Endothelial cell of umbilical vein (primary cell): ENCODE measurements at places on chromosomes 12 and 14. TPM values are rescaled to one million over a fixed set of nuclear protein-coding genes. Genes with fewer than 3 reads are reported as not detected.
A peak's percentile ranks its signal among the peaks of the same experiment; 100 is the strongest.

GRCh38 chr12:34205401-34205800, 183.1 kb downstream of the ALG10 start:
- no peaks in the 10 kb centered on the region for H3K4me1 ChIP-seq
- no peaks in the 10 kb centered on the region for H3K36me3 ChIP-seq
- no peak for DNase-seq

Gene DLGAP5
- polyA plus RNA-seq = 5.4 and 8.3 TPM in 2 replicates

GRCh38 chr14:101276309-101277091, 284.8 kb upstream of the DIO3 start:
- H3K27ac ChIP-seq = no peak overlapping the region
- H3K4me1 ChIP-seq = peaks cover 9% of the 10 kb centered on the region
- no peaks in the 10 kb centered on the region for H3K27me3 ChIP-seq
- DNase-seq = peak; percentile 36

DNA sequence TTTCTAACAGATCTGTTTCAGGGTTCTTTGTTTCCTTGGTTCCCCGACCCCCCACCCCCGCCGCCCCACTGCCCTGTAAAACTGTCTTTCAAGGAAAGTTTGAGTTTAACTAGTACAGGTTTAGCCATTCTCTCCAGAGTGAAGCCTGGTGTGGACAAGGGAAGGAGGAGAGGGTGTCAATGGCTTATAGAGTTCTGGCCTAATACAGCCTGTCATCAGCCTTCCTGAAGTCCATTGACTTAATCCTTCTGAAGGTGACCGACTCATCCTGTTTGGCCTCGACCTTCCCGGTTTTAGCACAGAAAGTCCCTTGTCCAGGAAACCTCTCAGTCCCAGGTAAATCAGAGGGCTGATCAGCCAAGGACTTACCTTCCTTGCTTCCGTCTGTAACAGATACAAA, 11.0 kb upstream of the P2RX4 start:
- DNase-seq = no peak
- H3K4me3 ChIP-seq = no peak overlapping the region
- no peak overlapping the region for H3K27ac ChIP-seq
- H3K4me1 ChIP-seq = peaks cover 14% of the 10 kb centered on the region
- no peaks in the 10 kb centered on the region for H3K36me3 ChIP-seq

GRCh38 chr12:79920421-79921238, 14.3 kb downstream of the PPP1R12A start:
- no peaks in the 10 kb centered on the region for H3K27me3 ChIP-seq
- H3K4me1 ChIP-seq = no peaks in the 10 kb centered on the region
- no peak overlapping the region for H3K27ac ChIP-seq
- no peaks in the 10 kb centered on the region for H3K36me3 ChIP-seq
- DNase-seq = no peak
- H3K4me3 ChIP-seq = no peak overlapping the region

GRCh38 chr14:98949481-98950135, 322.4 kb downstream of the BCL11B start:
- no peaks in the 10 kb centered on the region for H3K36me3 ChIP-seq
- no peak overlapping the region for H3K27ac ChIP-seq
- H3K27me3 ChIP-seq = no peaks in the 10 kb centered on the region
- no peaks in the 10 kb centered on the region for H3K4me1 ChIP-seq
- no peak for DNase-seq
- no peak overlapping the region for H3K4me3 ChIP-seq

Gene PZP
- 0.72 and 0.73 TPM in 2 replicates for polyA plus RNA-seq

DNA sequence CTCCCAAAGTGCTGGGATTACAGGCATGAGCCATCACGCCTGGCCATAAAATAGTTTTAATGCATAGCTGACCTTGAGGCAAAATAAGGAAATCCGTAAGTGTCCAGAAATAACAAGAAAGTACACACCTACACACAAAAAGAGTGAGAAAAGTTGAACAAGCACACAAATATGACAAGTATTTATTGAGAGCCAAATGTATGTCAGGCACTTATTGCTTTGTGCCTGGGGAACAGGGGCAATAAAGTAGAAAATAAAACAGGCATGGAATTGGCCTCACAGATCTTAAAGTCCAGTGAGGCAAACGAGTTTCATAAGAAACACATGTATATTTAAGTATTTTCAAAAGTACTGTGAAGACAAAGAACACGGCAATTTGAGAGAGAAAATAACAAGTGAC, 103.7 kb downstream of the ERGIC2 start:
- no peaks in the 10 kb centered on the region for H3K27me3 ChIP-seq
- H3K36me3 ChIP-seq = peaks cover 3% of the 10 kb centered on the region
- no peak overlapping the region for H3K27ac ChIP-seq
- DNase-seq = no peak
- H3K4me1 ChIP-seq = peaks cover 3% of the 10 kb centered on the region
- no peak overlapping the region for H3K4me3 ChIP-seq

DNA sequence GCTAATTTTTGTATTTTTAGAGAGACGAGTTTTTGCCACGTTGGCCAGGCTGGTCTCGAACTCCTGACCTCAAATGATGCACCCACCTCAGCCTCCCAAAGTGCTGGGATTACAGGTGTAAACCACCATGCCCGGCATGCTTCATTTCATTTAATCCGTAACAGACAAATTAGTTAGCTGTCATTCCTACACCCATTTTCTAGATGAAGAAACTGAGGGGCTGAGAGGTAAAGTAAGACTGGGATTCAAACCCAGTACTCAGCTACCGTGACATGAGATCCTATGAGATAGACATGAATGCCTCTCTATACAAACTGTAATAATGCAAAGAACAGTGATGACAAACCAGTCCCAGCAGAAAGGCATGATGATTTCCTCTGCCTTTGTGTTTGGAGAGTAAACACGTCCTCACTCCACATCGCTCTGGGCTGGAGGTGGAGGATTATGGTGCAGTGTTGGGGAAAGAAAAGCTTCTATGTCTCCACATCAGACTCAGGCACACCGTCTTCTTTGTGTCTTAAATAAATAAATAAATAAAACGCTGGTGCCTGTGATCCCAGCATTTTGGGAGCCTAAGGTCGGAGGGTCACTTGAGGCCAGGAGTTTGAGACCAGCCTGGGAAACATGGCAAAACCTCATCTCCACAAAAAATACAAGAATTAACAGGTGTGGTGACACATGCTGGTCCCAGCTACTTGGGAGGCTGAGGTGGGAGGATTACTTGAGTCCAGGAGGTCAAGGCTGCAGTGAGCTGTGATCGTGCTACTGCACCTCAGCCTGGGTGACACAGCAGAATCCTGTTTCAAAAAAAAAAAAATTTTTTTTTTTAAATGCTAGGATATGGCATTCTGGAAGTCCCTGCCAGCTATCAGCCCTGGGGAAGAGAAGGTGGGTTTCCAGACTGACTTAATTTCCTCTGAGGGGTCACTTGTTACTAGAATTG, 10.5 kb downstream of the VSX2 start:
- H3K27ac ChIP-seq = no peak overlapping the region
- H3K4me1 ChIP-seq = no peaks in the 10 kb centered on the region
- peaks cover 22% of the 10 kb centered on the region for H3K27me3 ChIP-seq
- DNase-seq = no peak
- H3K4me3 ChIP-seq = no peak overlapping the region
- H3K36me3 ChIP-seq = no peaks in the 10 kb centered on the region

Gene RNFT2
- 1.4 and 1.7 TPM in 2 replicates for polyA plus RNA-seq

Gene ADAMTS20
- polyA plus RNA-seq = not detected in 2 replicates

DNA sequence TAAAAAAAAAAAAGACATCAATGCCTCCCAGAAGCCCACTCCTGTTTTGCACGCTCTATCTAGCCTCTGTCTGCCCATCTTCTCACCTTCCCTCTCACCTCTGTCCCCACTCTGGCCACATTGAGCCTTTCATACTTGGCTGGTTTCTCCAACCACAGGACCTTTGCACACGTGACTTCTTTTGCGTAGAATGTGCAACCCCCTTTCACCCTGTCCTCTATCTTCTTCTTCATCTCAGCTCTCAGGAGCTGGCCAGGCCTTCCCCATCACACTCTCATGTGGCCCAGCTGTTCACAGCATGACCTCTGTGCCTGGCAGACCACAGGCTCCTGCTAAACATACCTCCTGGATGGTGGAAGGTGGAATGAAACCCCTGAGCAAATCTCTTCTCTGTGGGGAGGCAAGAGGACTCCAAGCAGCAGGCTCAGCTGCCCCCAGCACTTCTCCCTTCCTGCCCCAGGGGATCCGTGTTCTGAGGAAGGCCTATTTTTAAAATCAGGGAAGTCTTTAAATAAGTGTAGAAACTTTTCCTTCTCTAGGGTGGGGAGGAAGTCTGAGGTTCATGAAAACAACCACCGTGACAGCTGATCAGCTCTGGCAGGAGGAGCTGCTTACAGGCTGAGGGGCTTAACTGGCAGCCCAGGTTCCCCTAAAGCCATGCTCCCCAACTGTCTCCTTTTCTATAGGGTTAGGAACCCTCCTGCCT, 11.6 kb downstream of the HVCN1 start:
- no peaks in the 10 kb centered on the region for H3K27me3 ChIP-seq
- H3K4me3 ChIP-seq = no peak overlapping the region
- no peaks in the 10 kb centered on the region for H3K36me3 ChIP-seq
- no peak for DNase-seq
- no peak overlapping the region for H3K27ac ChIP-seq

Gene HRK
- polyA plus RNA-seq = not detected in 2 replicates

DNA sequence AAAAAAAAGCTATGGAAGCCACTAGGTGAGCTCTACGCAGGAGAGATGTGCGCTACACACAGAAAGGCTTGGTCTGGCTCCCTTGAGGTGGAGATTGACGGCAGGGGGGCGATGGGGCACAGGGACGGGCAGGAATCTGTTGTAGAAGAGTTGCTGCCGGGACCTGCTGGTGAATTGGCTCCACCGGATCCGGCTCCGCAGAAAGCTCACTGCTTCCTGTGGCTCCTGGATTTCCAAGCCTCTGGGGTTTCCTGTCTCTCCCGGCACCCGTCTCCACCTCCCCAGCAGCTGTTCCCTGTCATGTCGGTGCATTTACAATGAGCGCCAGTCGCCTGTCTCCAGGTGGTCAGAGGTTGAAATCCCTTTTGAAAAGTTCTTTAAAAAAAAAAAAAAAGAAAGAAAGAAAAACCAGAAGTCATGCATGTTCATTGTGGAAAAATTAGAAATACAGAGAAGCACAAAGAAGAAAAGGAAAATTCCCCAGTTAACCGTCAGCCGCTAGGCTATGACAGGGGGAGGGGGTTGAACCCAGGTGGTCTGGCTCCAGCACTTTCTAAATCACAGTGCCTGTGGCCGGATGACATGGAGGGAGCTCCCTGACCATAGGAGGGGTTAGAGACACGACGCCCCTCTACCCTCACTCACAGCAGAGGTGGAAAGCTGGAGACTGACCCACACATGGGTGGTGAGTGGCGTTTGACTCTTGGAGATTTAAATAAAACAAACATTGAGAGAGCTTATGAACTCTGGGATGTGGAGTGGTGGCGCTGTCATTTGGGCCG, 20.8 kb downstream of the FAM222A start:
- peaks cover 3% of the 10 kb centered on the region for H3K4me1 ChIP-seq
- no peak for DNase-seq
- H3K27me3 ChIP-seq = no peaks in the 10 kb centered on the region
- no peaks in the 10 kb centered on the region for H3K36me3 ChIP-seq

GRCh38 chr14:77603654-77604255, 12.7 kb downstream of the SPTLC2 start:
- H3K27me3 ChIP-seq = no peaks in the 10 kb centered on the region
- peak overlapping the region; percentile 38 for H3K27ac ChIP-seq
- no peak overlapping the region for H3K4me3 ChIP-seq
- H3K36me3 ChIP-seq = no peaks in the 10 kb centered on the region
- H3K4me1 ChIP-seq = peaks cover 32% of the 10 kb centered on the region

GRCh38 chr12:107359382-107359781, 266.0 kb upstream of the CRY1 start:
- no peak overlapping the region for H3K27ac ChIP-seq
- DNase-seq = no peak
- H3K27me3 ChIP-seq = no peaks in the 10 kb centered on the region
- H3K4me3 ChIP-seq = no peak overlapping the region
- no peaks in the 10 kb centered on the region for H3K36me3 ChIP-seq

- DNase-seq = no peak
- H3K4me3 ChIP-seq = no peak overlapping the region
- no peaks in the 10 kb centered on the region for H3K27me3 ChIP-seq
- peaks cover 18% of the 10 kb centered on the region for H3K36me3 ChIP-seq
These were observed 3.8 kb downstream of the MARS1 start for GRCh38 chr12:57491393-57492280.
